ENCODE measurements at places on chromosomes 5 and 9.

DNA sequence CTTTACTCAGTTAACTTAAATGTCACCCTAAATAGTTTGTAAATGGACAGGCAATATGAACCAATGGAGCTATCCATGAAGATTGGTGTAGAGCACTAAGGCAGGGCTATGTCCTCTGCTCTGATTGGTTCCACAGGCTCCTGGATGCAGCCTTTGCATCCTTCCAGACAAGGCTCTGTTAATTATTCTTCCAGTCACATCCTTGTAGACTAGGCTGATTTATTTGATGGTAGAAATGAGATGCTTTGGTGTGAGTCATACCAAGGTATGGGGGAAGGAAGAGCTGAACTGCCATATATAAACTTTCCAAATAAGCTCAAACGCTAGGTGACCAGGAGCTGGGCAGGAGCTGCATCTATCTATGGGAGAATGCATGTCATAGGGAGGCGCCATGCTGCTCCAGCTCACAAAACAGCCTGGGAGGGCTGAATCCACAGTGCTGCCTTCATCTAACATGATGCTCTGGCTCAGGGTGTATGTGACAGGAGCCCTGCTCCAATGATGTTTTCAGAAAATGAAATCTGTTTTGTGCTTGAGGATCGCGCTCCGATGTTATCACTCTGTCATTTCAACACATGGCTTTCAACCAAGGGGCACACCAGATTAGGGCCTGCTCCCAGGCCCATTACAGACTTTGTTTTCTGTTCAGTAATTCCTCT lies 818.0 kb upstream of the ZNF608 start:
- no peak for DNase-seq

DNA sequence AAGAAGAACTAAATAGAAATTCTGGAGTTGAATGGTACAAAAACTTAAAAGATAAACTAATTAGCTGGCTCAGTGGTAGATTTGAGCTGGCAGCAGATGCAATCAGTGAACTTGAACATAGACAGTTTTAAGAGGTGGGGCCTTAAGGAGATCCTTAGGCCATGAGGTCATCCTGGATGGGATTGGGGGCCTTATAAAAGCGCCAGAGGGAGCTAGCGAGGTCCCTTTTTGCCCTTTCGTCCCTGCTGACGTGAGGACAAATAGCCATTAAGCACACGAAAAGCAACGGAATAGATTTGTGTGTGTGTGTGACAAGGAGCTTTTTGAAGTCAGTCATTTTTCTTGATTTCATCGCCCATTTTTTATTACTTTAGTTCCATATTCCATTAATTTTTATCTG lies 83.3 kb downstream of the ZNF354C start:
- DNase-seq, result no peak

GRCh38 chr5:160188141-160189015 lies 40.9 kb upstream of the FABP6 start:
- DNase-seq, result no peak

- no peak for DNase-seq
These were observed 31.2 kb downstream of the ERMP1 start for GRCh38 chr9:5801739-5802113.

GRCh38 chr5:106254784-106255183 lies 1416.0 kb downstream of the EFNA5 start:
- no peak for DNase-seq

GRCh38 chr5:137306903-137307302 lies 192.2 kb downstream of the SPOCK1 start:
- no peak for DNase-seq

GRCh38 chr5:97067296-97067850 lies 75.0 kb downstream of the LIX1 start:
- no peak for DNase-seq

- DNase-seq, result no peak
These were observed 215.6 kb upstream of the DMAC1 start for GRCh38 chr9:8014997-8015682.

DNA sequence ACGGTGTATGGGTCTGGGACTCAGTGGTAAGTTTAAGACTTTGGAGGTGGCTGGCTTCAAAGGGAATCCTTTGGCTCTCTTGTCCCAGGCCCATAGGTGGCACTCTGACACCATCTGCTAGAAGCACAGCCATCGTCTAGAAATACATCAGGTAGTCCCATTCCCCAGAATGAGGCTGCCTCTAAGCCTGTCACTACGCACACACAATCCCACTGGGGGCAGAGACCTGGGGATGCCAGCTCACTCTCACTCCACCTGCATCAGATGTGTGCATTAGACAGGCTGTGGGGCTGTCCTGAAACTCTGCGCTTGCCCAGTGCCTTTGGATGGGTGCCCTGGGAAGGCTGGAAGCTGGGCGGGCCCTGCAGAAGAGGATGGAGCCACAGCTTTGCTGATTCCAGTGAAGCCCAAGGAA lies 127.5 kb upstream of the PANK3 start:
- DNase-seq, result no peak

DNA sequence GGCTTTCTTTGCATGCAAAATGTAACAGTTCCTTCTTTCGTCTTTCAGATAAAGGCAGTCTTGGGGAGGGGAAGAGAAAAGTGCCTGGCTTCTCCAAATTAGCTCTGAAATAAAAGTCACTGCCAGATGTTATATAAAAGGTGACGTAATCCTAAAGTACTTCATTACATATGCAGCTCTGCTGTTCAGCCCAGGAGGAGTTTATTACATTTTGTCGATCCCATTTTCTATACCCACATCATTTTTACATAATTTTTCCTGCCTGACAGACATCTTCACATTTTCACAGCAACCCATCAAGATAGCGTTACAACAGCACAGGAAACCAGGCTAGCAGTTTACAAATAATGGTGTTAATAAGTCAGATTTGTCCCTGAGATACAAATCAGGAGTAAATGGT lies 86.7 kb upstream of the SLC30A5 start:
- no peak for DNase-seq

DNA sequence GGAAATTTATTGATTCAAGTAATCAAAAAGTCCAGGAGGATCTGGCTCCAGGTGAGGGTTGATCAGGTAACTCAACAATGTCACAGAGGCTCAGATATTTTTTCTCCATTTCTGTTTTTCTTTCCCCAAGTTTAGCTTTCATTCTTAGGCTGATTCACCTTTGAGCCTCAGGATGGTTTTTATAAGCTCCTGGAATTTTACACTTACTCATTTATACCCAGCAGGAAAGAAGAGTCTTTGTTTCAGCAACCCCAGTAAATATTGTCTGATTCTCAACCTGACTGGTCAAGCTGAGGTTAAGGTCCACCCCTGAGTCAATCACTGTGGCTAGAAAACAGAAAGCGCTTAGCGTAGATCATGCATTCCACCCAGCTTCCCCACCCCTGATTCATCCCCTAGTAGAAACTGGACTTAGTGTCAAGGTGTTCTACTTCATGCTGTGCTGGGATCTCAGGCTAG lies 500.6 kb downstream of the KIF4B start:
- DNase-seq, result no peak

DNA sequence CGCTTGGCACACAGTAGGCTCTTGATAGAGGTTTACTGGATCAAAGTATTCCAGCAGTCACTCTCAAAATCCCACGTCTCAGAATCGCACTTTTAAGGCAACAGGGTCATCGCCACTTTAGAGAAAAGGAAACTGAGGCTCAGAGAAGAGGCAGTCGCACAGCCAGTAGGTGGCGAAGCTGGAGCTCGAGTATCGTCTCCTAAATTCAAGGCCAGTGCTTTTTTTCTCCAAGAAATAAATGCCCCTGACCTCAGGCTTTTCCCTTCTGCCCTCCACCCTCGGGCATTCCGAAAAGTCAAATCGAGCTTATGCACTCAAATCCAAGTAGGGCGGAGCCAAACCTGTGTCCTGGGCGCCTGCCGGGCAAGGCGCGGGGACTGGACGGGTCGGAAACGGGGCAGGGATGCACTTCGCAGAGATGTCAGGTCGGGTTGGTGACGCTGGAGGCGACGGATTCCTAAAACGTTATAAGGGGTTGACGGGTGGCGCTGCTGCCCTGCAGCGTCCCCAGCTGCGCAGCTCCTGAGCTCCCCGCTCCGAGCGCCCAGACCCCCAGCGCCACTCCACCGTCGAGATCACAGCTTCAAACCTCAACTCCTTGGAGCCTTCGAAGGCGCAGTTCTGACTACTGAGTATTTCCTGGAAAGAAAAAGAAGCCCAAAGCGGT lies 4.7 kb upstream of the FOXB2 start:
- no peak for DNase-seq

DNA sequence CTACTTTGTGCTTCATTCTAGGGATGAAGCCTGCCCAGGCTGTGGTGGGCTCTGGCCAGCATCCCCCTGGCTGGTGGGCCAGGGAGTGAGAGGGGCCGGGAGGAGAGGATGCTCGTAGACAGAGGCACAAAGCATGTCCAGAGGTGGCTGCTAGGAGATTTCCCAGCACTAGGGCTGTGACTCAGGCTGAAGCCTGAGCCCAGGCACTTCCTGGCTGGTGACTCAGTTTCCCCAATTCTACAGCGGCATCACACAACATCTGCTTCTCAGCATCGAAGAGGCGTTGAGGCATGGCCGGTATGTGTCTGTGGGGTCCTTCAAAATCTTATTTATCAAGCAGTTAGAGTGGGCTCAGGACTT lies 55.6 kb downstream of the DUSP1 start:
- no peak for DNase-seq

DNA sequence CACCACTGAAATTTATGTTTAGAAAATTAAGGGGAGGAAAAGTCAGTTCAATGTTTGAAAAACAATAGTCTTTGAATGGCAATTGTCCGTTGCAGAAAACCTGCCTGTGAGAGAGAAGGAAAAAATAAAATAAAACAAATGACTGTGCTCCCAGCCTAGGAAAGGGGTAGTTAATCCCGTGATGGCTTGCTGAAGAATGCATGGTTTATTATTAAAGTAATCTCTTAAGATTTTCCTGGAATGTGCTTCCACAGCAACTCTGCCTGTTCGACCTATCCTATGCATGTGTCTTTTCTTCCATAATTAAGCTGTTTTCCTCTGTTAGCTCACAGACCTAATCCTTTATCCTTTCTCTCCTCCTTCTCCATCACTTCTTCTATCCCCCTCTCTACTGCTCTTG lies 2.4 kb upstream of the DAB2 start:
- no peak for DNase-seq

DNA sequence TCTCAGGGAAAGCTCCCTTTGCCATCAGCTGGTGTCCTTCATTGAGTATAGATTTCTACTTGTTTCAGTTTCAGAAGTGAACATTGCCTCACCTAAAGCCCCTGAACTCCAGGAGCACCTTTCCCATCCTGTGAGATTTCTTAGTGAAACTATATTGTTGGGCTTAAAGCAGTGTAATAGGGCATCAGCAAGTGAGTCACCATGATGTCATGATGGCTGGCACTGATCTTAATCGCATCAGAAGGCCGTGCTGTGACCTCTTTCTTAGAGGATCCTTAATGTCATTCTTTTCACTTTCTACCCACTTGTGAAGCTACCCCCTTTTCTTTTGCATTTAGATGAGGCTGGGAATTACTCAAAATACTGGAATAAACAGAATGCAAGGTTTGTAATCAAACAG lies 401.3 kb downstream of the MTRR start:
- no peak for DNase-seq

DNA sequence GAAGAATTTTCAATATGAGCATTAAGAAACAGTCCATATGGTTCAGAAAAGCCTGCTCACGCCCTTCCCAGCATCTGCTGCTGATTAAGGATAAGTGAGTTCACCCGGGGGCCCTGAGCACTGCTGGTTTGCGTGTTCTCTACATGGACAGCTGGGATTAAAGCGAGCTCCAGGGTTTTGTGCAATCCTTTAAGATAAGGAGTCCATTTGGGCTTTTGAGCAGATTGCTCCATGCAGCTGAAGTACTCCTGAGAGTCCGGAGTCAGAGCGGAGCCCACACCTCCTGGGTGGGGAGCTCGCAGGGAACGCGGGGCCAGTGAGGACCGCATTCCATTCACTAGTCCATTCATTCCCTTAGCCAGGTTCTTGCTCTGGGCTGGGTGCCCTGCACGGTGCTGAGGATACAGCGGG lies 149.3 kb upstream of the COL5A1 start:
- DNase-seq, result no peak

- DNase-seq, result no peak
These were observed 88.9 kb downstream of the ZNF366 start for GRCh38 chr5:72418271-72418670.

GRCh38 chr5:175382171-175382570 lies 61.8 kb downstream of the DRD1 start:
- no peak for DNase-seq

- no peak for DNase-seq
These were observed 26.5 kb downstream of the WNK2 start for GRCh38 chr9:93210324-93210973.

DNA sequence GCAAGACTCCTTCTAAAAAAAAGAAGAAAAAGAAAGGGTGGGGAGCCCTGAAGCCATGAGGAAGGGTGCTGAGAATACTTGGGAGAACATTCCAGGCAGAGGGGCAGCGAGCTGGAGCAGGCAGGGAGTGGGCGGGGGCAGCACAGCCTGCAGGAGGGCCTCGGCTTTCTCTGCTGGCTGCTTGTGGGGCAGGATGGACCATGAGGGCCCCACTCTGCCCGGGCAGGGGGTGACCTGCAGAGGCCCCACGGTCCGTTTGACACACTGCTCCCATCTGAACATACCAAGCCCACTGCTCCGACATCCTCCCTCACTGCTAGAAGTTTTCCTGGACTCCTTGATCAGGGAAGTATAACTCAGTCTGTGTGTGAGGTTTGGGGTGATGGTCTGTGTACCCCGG lies 11.7 kb upstream of the NUP214 start:
- DNase-seq, result no peak

DNA sequence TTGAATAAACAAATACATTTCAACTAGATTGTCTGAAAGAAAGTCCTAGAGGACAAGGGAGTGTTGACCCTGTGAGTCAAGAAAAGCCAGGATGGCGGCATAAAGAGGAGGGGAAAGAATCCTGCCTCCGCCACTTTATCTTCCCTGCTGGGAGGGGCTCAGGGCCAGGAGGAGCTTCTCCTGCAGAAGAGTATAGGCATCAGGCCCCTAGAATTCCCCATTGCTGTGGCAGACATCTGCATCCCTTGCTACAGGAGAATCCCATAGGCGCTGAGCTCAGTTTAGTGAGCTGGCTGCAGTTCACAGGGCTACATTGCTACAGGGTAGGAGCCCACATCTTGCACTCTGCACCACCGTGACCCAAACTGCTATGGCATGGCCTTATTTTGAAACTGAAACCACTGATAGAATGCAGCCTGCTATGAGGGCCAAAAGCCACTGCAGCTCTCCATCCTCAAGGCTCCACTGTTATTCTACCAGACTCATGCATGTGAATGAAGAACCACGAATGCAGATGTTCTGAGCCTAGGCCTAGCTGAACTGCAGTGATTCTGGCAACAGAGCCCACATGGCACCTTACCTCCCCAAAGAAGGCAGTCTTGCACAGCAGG lies 941.4 kb upstream of the CTNND2 start:
- DNase-seq, result no peak

DNA sequence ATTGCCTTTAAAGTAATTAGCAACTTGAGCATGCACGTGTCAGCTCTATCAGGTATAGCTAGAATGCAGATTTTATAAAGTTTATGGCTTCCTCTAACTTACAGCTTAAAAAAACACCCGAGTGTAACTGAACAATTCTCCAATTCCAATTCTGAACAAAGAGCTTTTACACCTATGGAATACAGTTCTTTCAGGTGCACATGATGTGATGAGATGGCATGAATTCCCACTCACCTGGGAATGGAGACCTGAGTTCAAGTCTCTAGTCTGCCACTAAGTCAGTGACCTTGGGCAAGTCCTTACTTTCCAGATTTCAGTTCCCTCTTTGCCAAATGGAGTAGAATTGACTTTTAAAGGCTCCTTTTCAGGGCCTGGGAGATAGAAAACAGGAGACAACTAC lies 1.8 kb downstream of the ZFAND5 start:
- DNase-seq, result no peak
